ENCODE measurements at places on chromosomes 4 and X. TPM values are rescaled to one million over a fixed set of nuclear protein-coding genes. Genes with fewer than 3 reads are reported as not detected.

DNA sequence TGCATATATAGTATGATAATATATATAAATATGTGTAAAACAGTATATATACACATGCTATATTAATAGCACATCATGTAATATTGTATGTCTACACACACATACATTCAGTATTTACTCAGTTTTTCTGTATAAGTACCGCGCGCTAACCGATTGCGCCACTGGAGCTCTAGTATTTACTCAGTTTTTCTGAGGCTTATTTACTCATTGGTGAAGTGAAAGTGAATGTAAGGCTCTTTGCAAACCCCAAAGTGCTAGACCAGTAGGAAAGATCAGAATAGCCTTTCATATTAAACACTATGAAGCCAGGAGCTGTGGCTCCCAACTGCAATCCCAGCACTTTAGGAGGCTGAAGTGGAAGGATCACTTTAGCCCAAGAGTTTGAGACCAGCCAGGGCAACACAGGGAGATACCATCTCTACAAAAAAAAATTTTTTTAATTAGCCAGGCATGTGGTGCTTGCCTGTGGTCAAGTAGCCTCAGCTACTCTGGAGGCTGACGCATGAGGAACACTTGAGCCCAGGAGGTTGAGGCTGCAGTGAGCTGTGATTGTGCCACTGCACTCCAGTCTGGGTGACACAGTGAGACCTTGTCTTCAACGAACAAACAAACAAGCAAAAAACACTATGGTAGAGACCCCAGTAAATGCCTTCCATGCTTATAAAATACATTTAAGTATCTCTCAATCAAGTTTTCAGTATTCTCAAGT lies 125.8 kb downstream of the KIT start:
- no peak overlapping the region for H3K4me3 ChIP-seq
- H3K36me3 ChIP-seq = no peaks in the 10 kb centered on the region
- no peaks in the 10 kb centered on the region for H3K4me1 ChIP-seq
- DNase-seq = no peak

- no peaks in the 10 kb centered on the region for H3K4me1 ChIP-seq
- peaks cover 24% of the 10 kb centered on the region for H3K27me3 ChIP-seq
- no peaks in the 10 kb centered on the region for H3K36me3 ChIP-seq
- H3K27ac ChIP-seq = no peak overlapping the region
Measured at GRCh38 chrX:24426340-24426913, 38.7 kb upstream of the PDK3 start.

- no peak overlapping the region for H3K27ac ChIP-seq
- peaks cover 61% of the 10 kb centered on the region for H3K27me3 ChIP-seq
- no peaks in the 10 kb centered on the region for H3K36me3 ChIP-seq
- no peak for DNase-seq
- H3K4me1 ChIP-seq = no peaks in the 10 kb centered on the region
Measured at GRCh38 chrX:20531667-20532066, 265.0 kb upstream of the RPS6KA3 start.

The TGIF2LX gene
- total RNA-seq = not detected

DNA sequence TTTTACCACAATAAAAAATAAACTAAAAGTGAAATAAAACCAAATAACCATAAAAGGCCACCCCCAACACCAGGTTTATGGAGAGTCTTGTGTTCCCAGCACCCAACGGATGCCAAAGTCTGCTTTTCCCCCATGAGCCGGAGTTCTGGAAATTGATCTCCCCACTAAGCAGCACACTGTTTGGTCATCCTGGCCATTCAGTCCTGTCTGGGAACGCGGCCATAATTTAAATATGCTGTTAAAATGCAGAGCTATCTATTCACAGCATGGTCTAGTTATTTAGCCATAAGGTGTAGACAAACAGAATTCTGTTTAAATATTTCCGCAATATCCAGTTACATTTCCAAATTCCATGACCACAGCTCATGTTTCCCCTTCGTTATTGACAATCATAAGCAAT lies 129.6 kb upstream of the TBL1X start:
- no peak overlapping the region for H3K27ac ChIP-seq
- peaks cover 29% of the 10 kb centered on the region for H3K4me1 ChIP-seq
- H3K36me3 ChIP-seq = peaks cover 2% of the 10 kb centered on the region
- H3K4me3 ChIP-seq = no peak overlapping the region
- no peak for DNase-seq

- no peak overlapping the region for H3K27ac ChIP-seq
- H3K36me3 ChIP-seq = no peaks in the 10 kb centered on the region
- no peak for DNase-seq
- no peak overlapping the region for H3K4me3 ChIP-seq
Measured at GRCh38 chr4:38185406-38186144, 225.4 kb downstream of the PTTG2 start.

The SMARCA1 gene
- 0.36 TPM for total RNA-seq

The CSAG3 gene
- total RNA-seq = 5.3 TPM

The PDE5A gene
- 0.94 TPM for total RNA-seq

The CXCL6 gene
- not detected for total RNA-seq

DNA sequence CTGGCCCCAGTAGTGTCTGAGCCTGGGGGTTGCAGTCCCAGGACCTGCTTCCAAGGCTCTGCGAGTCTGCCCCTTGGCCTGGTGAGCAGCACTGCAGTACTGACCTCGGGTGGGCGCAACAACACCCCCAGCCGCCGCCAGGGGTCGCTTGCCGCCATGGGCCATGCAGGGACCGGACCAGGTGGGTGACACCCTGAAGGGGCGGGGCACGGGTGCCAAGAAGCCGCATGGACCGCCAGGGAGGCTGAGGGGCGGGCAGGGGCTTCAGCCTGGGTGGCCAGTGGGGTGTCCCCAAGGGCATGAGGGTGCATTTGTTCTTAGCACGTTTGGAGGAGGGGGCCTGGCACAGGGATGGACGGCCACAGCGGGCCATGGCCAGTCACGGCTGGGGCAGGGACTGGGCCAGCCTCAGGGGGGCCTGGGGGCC lies 25.0 kb downstream of the TACC3 start:
- DNase-seq = peak; percentile 88
- H3K27ac ChIP-seq = no peak overlapping the region
- no peaks in the 10 kb centered on the region for H3K4me1 ChIP-seq

- H3K27ac ChIP-seq = no peak overlapping the region
- H3K36me3 ChIP-seq = no peaks in the 10 kb centered on the region
- H3K4me1 ChIP-seq = peaks cover 5% of the 10 kb centered on the region
- peak; percentile 5 for DNase-seq
Measured at GRCh38 chr4:183571350-183571941, 66.6 kb downstream of the ING2 start.

The MTM1 gene
- total RNA-seq = 30.9 TPM

- no peak overlapping the region for H3K27ac ChIP-seq
- H3K4me3 ChIP-seq = no peak overlapping the region
- H3K4me1 ChIP-seq = no peaks in the 10 kb centered on the region
- DNase-seq = no peak
Measured at GRCh38 chr4:26737385-26737784, 123.3 kb upstream of the STIM2 start.

GRCh38 chr4:158914218-158914617 lies 145.4 kb downstream of the FNIP2 start:
- no peak overlapping the region for H3K4me3 ChIP-seq
- DNase-seq = no peak
- peaks cover 5% of the 10 kb centered on the region for H3K4me1 ChIP-seq
- no peak overlapping the region for H3K27ac ChIP-seq

- no peaks in the 10 kb centered on the region for H3K36me3 ChIP-seq
- peaks cover 10% of the 10 kb centered on the region for H3K4me1 ChIP-seq
- peak; percentile 99 for DNase-seq
- H3K27ac ChIP-seq = peak within 1 kb of the TSS; percentile 98
- peak within 1 kb of the TSS; percentile 86 for H3K4me3 ChIP-seq
- H3K27me3 ChIP-seq = no peaks in the 10 kb centered on the region
Measured at GRCh38 chrX:386768-387575, at the start of gene PPP2R3B. Gene PPP2R3B, minus strand, starts transcription at chrX:386907. Its CDS starts 216 bp downstream, at chrX:386691.

The NAP1L3 gene
- total RNA-seq = 2.5 TPM

GRCh38 chr4:137968956-137969678 lies 273.0 kb downstream of the SLC7A11 start:
- H3K36me3 ChIP-seq = no peaks in the 10 kb centered on the region
- H3K27me3 ChIP-seq = no peaks in the 10 kb centered on the region
- H3K4me3 ChIP-seq = no peak overlapping the region

GRCh38 chr4:10118048-10119004 lies 1.7 kb upstream of the WDR1 start:
- no peaks in the 10 kb centered on the region for H3K27me3 ChIP-seq
- H3K27ac ChIP-seq = peak overlapping the region; percentile 99
- H3K4me3 ChIP-seq = peak overlapping the region; percentile 92
- H3K36me3 ChIP-seq = peaks cover 21% of the 10 kb centered on the region
- DNase-seq = peak; percentile 38
- H3K4me1 ChIP-seq = peaks cover 80% of the 10 kb centered on the region

DNA sequence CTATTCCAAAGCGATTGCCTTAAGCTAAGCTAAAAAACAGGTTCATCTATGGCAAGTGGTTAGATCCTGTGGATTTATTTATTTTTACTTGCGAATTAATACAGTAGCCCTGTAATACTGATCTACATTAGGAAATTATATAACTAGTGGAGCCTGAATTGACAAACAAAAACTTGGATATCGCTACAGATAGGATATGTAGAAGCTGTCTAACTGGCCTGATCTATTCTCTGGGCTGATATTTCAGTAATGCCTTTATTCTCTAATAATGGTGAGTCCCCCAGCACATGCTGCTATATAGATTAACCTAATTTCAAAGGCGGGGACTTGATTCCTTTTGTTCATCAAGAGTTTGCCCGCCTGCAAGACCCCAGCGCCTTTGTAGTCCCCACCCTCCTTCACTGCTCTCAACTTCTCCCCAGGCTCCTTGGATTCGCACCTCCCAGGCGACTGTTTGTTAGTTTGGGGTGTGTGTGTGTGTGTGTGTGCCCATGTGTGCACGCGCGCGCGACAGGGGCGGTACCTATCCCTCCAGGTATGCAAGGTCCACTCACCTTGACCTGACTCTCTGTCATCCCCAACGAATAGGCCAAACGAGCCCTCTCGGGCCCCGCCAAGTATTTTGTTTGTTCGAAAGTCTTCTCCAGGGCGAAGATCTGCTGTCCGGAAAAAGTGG lies 3.8 kb downstream of the NKX6-1 start:
- peaks cover 36% of the 10 kb centered on the region for H3K4me1 ChIP-seq
- peaks cover 86% of the 10 kb centered on the region for H3K27me3 ChIP-seq
- no peaks in the 10 kb centered on the region for H3K36me3 ChIP-seq
- H3K27ac ChIP-seq = no peak overlapping the region

DNA sequence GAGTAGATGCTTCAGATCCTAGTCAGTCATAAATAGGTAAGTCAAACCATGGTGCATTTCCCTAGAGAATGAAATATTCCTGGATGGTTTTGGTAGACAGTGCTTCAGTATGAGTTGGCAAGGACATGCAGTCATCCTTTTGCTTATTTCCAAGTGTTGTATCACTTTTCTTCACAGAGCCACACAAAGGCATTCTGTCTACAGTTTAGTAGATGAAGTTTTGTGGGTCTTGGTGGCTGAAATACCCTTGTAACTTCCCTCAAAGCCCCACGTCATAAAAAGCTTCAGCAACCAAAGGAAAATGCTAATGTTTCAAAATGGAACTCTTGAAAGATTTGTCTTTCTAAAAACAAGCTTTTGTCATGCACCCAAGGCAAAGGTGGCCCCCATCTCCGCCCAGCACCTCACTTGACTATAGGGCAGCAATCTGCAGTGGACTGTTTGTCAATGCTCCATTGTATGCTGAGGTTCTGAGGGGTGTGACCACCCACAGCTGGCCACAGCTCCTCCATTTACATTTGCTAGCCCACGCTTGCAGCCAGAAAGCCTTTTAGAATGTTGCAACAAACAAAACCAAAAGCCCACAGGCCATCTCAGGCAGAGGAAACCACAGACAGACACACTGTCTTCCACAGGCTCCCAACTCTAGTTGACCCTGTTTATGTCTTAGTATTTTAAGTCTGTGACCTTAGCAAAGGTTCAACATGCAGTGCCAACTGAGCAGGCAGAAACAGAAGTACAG lies 87.1 kb upstream of the FAM9C start:
- H3K4me3 ChIP-seq = peak overlapping the region; percentile 36
- peaks cover 13% of the 10 kb centered on the region for H3K4me1 ChIP-seq
- no peak overlapping the region for H3K27ac ChIP-seq
- H3K36me3 ChIP-seq = no peaks in the 10 kb centered on the region
- H3K27me3 ChIP-seq = peaks cover 18% of the 10 kb centered on the region

The FAM47B gene
- total RNA-seq = not detected

The GPR78 gene
- not detected for total RNA-seq

GRCh38 chrX:150063674-150064073 lies 125.4 kb upstream of the EOLA2 start:
- no peaks in the 10 kb centered on the region for H3K4me1 ChIP-seq
- no peak overlapping the region for H3K4me3 ChIP-seq
- H3K27ac ChIP-seq = no peak overlapping the region

The SLIT2 gene
- total RNA-seq = not detected

- no peak overlapping the region for H3K27ac ChIP-seq
- H3K27me3 ChIP-seq = no peaks in the 10 kb centered on the region
- no peak for DNase-seq
- H3K4me3 ChIP-seq = no peak overlapping the region
Measured at GRCh38 chr4:22465349-22465748, 50.5 kb downstream of the ADGRA3 start.

GRCh38 chr4:28557755-28558154 lies 1697.1 kb downstream of the STIM2 start:
- H3K4me1 ChIP-seq = no peaks in the 10 kb centered on the region
- no peak overlapping the region for H3K27ac ChIP-seq
- no peaks in the 10 kb centered on the region for H3K27me3 ChIP-seq
- no peak overlapping the region for H3K4me3 ChIP-seq
